Occipital lobe (tissue), 3 donors: ENCODE measurements at places on chromosomes 7 and 10.

DNA sequence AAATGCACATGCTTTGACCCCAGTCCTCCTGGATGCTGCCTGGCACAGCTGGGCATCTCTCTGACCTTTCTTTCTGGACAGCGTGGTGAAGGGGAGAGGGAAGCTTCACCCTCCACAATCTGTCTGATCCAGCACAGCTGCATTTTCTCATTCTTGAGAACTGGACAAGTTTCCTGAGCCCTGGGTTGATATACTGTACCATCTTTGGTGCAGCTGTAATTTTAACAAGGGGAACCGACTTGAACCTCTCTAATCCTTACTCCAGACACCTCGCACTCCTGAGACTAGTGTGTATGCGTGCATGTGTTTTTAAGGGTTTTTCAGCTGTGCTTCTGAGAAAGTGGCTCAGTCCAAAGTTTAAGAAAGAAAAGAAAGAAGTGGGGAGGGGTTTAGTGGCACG lies 655.7 kb downstream of the INHBA start:
- no peak for DNase-seq

GRCh38 chr10:132943791-132944404 lies 1.5 kb upstream of the CFAP46 start:
- no peak for DNase-seq

DNA sequence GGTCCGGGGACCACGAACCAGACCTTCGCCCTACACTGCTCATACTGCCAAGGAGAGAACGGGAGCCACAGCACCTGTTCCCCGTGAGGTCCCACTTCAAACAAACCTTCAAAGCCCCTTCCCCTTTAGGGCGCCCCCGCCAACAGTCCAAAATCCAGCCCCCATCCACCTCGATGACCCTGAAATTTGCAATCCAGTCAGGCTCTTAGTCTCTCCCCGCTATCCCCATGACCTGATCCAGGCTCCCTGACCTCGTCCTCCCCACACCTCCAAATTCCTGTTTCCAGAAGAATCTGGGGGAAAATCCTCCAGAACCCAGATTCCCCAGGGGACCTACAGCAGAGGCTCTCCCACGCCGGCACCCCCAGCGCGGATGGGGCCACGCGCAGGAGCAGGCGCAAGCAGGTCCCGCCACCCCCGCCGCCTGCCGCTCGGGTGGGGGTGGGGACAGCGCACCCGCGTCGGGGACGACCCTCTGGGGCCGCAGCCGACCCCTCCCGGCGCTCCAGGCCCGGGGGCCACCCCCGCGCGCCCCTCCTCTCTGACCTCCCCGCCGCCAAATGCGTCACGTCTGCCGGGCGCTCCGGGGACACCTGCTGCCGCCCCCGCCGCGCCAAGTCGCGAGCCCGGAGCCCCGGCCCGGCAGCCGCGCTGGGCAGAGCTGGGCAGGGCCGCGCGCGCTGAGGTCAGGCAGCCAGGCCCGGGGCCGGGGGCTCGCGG lies 753 bp downstream of the CAMK2B start:
- DNase-seq, result no peak

- DNase-seq, result no peak
Measured at GRCh38 chr10:121092720-121093095, 241.5 kb downstream of the WDR11 start.

DNA sequence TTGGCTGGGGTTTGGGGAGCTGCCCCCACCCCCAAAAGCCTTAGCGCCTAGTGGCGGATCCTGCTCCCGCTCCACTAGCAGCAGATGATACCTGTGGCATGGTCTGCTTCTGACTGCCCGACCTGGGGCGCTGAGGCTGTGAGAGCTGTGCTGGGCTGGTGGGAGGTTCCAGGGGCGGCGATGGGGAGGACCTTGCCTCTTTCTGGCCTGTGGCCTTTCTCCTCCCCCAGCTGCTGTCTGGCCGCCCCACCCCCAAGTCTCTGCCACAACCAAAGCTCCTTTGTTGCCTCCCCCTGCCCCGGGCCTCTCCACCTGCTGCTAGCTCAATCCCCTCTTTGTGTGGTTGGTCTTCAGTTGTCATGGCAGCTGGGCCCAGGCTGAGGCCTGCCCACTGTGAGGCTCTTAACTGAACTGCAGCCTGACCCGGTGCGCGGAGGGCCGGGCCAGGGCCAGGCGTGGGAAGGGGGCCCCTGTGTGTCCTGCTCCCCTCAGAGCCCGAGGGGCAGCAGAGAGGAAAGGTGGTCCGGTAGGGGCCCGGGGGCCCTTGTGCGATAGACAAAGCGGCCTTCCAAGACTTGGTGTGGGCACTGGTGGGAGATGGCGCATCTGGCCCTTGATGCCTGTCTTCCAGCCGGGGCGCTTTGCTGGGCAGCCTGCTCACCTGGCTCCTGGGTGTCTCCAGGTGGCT lies 4.7 kb downstream of the ZNF775 start:
- peak; percentile 94 for DNase-seq

DNA sequence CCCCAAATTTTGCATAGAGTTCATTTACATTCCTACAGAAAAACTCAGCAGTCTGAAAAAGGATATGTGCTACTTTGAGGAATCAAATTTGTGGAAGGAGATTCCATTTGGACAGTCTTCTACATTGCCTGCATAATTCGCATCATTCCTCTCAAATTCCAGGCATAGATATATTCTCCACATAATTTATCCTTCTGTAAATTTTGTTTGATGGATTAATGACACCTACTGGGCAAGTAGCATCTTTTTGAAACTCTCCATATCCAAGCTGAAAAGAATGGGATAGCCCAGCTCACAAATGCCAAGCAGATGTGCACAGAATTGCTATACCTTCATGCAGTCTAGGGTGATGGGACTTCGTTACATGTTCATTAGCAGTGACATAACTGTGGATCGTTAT lies 515.3 kb downstream of the AUTS2 start:
- DNase-seq, result no peak

GRCh38 chr10:86655596-86655995 lies 1.2 kb downstream of the OPN4 start:
- no peak for DNase-seq

DNA sequence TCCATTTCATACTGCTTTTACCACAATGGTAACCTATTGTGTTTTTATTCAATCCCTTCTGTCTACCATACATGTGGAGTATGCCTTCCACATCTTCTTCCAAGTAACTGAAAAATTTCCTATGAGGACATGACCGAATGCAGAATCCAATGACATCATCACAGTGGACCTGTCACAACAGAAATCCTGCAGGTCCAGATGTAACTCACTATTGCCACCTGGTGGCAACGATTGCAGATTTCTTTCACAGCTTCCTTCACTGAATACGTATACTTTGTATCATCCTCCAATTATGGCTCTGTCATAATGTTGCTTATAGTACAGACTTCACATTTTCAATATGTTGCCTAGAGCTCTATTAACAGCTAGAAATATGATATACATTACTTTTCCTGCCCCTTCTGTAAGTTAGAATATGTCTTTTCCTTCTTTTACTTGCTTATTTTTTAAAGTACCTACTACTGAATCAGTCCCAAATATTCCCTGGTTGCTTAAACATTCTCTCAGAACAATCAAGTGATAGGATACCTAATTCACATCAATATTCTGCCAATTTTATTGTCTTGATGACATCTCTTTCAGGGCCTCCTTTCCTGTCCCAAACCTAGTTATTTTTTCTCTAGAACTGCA lies 45.4 kb downstream of the SLC13A1 start:
- peak; percentile 36 for DNase-seq

- no peak for DNase-seq
Measured at GRCh38 chr7:40996233-40996677, 706.6 kb downstream of the INHBA start.
